ENCODE measurements at places on chromosomes 12 and 14. TPM values are rescaled to one million over a fixed set of nuclear protein-coding genes. Genes with fewer than 3 reads are reported as not detected.

The VDR gene
- 106 TPM for total RNA-seq

The NFE2 gene
- total RNA-seq: not detected

The RASAL1 gene
- total RNA-seq: 0.19 TPM

The USP44 gene
- total RNA-seq: 10.6 TPM

The GTF2A1 gene
- 48.1 TPM for total RNA-seq

The PRR4 gene
- 1.0 TPM for total RNA-seq

The AMIGO2 gene
- total RNA-seq: 18.3 TPM

The OR6C65 gene
- total RNA-seq: not detected

The EEA1 gene
- total RNA-seq: 19.2 TPM

The TRAFD1 gene
- total RNA-seq: 28.3 TPM

The C1R gene
- total RNA-seq: 1.2 TPM

The MYF6 gene
- total RNA-seq: not detected

The PLD4 gene
- total RNA-seq: not detected

The MARS1 gene
- total RNA-seq: 455 TPM

The SMAGP gene
- 0.82 TPM for total RNA-seq

The MDM1 gene
- 22.3 TPM for total RNA-seq

The DRAM1 gene
- total RNA-seq: 4.9 TPM

The LPCAT3 gene
- total RNA-seq: 26.1 TPM

The KRT73 gene
- total RNA-seq: not detected

The TAS2R7 gene
- not detected for total RNA-seq

The SLC39A5 gene
- total RNA-seq: 0.78 TPM

The IL31 gene
- 3.4 TPM for total RNA-seq

The MIA2 gene
- 19.5 TPM for total RNA-seq

The XPOT gene
- total RNA-seq: 174 TPM

The SCARB1 gene
- 32.5 TPM for total RNA-seq

The NANOG gene
- total RNA-seq: not detected

The GYS2 gene
- not detected for total RNA-seq

The ASPG gene
- total RNA-seq: not detected

The CLEC2D gene
- 254 TPM for total RNA-seq

The NPFF gene
- not detected for total RNA-seq

The RBMS2 gene
- total RNA-seq: 5.1 TPM

The GSC gene
- not detected for total RNA-seq

The ACSM4 gene
- total RNA-seq: not detected

The TSPAN19 gene
- total RNA-seq: not detected

The FAM90A1 gene
- total RNA-seq: 0.13 TPM

The ORMDL2 gene
- 39.6 TPM for total RNA-seq

The RFC5 gene
- total RNA-seq: 70.1 TPM

The SLC6A15 gene
- total RNA-seq: not detected

The PRKCH gene
- total RNA-seq: 189 TPM

The FOXA1 gene
- 0.15 TPM for total RNA-seq

The CLEC4D gene
- not detected for total RNA-seq

The P2RX7 gene
- total RNA-seq: 5.0 TPM

The SLC35E3 gene
- 6.0 TPM for total RNA-seq

The PKP2 gene
- 0.19 TPM for total RNA-seq

The LMO3 gene
- total RNA-seq: not detected

The NINJ2 gene
- 2.1 TPM for total RNA-seq

The TRPV4 gene
- total RNA-seq: not detected

The SLC25A47 gene
- total RNA-seq: not detected

The IGF1 gene
- 0.78 TPM for total RNA-seq
